Inflammatory macrophage (primary cell): ENCODE measurements at places on chromosomes 2 and 18.

DNA sequence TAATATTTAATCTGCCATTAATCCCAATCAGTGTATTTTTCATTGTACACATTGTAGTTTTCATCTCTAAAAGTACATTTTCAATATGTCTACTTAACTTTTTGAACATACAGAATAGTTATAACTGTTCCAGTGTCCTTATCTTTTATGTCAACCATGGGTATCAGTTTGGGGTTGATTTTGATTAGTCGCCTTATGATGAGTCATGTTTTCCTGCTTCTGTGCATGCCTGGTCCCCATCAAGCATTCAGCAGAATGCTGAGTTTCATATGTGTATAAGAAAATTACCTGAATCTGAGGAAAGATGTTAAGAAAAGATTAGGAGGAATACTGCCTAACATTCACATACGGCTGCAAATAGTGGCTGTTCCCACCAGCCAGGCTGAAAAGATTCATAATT is 17.7 kb downstream of the SPDYA start:
- no peak for DNase-seq

- peak; percentile 82 for DNase-seq
These were observed 207.1 kb downstream of the TDRD15 start for GRCh38 chr2:21330786-21331391.

- no peak for DNase-seq
These were observed 386.2 kb downstream of the PTH2R start for GRCh38 chr2:208792766-208793165.

- no peak for DNase-seq
These were observed 216.1 kb downstream of the HAUS1 start for GRCh38 chr18:46320297-46320696.

- no peak for DNase-seq
These were observed 109.4 kb downstream of the NRXN1 start for GRCh38 chr2:50922506-50922905.

GRCh38 chr2:111627256-111627655 is 256.7 kb downstream of the ANAPC1 start:
- peak; percentile 33 for DNase-seq

GRCh38 chr2:201572846-201573508 is 70.3 kb downstream of the TMEM237 start:
- no peak for DNase-seq

GRCh38 chr18:52588931-52589330 is 248.9 kb downstream of the DCC start:
- no peak for DNase-seq

DNA sequence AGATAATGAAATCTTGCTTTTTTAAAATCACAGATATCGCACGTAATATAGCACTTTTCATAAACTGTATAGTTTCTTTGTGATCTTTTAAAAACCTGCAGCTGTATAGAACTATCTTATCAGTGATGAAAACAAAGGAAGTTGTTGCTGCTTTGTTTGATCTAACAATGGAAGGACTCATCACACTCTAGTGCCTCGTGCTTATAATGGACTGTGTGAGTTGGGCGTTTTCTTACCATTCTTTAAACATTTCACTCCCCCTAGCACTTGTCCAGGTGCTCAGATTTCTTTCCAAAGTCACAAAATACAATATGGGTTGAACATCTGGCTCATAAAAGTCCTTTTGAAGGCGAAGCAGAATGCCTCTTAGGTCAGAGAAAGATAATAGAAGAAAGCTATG is 94.8 kb upstream of the SPATS2L start:
- no peak for DNase-seq

GRCh38 chr18:52829320-52829719 is 489.3 kb downstream of the DCC start:
- no peak for DNase-seq

DNA sequence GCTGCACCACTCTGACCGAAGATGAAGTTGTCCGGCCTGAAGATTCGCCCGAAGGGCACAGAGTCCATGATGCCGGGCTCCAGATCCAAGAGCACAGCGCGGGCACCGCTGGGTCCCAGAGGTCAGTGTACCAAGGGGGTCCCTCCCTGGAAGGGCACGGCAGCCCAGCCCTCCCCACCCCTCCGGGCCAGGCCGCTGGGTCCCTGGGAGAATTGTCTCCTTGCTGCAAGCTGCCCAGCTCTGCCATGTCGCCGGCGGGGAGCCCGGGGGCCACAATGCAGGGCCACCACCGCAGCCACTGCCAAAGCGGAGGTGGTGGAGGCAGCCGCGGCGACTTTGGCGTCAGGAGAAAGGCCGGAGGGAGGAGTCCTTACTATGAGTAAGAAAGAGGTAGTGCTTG is 189.5 kb upstream of the CYRIA start:
- DNase-seq = no peak

GRCh38 chr2:37623971-37624900 is 47.2 kb downstream of the CDC42EP3 start:
- DNase-seq = peak; percentile 70

- no peak for DNase-seq
These were observed 656 bp downstream of the UNC80 start for GRCh38 chr2:209772290-209772685.

- DNase-seq = no peak
These were observed 1.6 kb downstream of the NUP35 start for GRCh38 chr2:183125659-183126341.

DNA sequence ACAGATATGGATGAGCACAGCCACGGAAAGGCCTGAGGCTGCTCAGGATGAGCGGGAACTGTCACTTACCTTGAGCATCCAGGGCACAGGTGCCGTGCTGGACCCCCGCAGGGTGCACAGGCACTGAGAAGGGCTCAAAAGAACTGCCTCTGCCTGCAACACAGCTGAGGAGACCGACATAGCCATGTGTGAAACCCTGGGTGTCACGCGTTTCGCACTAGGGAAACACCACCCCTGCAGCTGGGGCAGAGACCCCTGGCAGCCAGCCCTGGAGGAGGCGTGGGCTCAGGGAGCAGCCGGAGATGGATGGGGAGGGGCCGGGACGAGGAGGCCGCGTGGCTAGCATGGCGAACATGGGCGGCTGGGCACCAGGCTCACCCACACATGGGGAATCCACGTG is 228.9 kb downstream of the EIPR1 start:
- no peak for DNase-seq

GRCh38 chr2:88082781-88083180 is 15.2 kb downstream of the SMYD1 start:
- DNase-seq = no peak

DNA sequence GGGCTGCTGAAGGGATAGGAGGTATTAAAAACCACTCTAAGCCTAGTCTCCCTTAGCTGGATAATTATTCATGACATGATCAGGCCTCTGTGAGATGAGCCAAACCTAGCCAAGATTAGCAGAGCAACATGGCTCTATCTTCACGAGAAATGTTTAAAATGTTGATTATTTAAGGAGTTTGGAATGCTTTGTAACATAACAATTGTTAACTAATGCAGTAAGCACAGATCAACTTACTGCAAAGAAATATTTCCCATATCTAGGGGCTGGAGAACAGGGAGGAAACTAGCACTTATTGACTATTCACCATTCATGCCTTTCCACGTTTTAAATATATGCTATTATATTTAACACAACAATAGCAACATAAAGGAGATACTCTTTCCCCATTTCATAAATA is 833.7 kb upstream of the CHAC2 start:
- no peak for DNase-seq

- DNase-seq = no peak
These were observed 33.7 kb downstream of the STARD6 start for GRCh38 chr18:54323970-54324369.

GRCh38 chr2:104790100-104790811 is 63.7 kb upstream of the POU3F3 start:
- DNase-seq = no peak

DNA sequence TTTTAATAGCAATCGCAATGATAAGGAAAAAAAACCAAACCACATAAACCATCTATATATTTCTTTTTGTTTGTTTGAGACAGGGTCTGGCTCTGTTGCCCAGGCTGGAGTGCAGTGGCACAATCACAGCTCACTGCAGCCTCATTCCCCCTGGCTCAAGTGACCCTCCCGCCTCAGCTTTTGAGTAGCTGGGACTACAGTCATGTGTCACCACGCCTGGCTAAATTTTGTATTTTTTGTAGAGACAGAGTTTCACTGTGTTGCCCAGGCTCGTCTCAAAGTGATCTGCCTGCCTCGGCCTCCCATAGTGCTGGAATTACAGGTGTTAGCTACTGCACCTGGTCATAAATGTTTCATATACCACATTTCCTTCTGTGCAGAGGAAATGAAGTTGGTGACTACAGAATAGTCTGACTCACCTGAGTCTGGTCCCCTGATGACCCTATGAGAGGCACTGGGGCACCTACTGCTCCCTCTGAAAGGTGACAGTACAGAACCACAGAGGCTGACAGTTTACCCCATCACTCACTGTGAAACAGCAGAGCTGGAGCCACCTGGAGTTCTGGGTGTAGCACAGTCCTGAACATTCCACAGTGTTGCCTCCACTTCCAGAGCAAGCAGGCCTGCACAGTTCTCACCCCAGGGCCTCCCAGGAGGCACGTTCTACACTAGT is 183.7 kb upstream of the PXDN start:
- DNase-seq = no peak

- DNase-seq = no peak
These were observed 23.2 kb downstream of the MC2R start for GRCh38 chr18:13892098-13892497.

- DNase-seq = no peak
These were observed 369.1 kb downstream of the ZNF521 start for GRCh38 chr18:24982831-24983230.

DNA sequence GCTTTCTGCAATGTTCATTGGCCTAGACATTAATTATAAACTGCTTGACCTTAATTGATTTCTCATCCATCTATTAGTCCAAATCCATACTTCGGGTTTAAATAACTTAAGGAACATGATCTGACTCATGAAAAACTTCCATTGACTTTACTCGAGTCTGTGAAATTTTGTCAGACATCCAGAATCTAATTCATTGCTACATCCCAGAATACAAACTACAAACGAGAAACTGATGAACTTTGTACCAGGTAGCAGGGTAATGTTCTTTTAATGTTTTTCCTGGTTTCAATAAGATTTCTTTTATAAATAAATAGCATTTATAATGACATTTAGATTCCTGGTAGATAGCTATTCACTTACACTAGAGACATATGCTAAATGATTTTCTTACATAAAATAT is 36.0 kb upstream of the IKZF2 start:
- no peak for DNase-seq

DNA sequence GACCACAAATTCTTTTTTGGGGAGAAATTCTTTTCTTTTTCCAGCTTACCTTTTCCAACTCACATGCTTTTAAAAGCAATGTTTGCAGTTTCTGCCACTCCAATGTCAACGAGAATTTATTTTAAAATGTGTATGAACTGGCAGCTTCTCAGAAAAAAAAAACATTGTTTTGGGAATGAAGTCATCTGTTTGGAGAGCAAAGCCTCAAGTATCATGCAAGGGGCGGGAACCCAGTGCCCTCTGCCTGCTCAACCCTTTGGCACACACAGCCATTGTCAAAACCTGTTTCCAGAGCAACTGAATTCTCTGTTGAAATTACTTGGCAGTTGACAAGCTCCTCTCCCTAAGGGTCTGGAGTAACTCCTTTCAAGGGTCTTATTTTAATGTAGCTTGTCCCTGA is 128.5 kb downstream of the QPCT start:
- no peak for DNase-seq

DNA sequence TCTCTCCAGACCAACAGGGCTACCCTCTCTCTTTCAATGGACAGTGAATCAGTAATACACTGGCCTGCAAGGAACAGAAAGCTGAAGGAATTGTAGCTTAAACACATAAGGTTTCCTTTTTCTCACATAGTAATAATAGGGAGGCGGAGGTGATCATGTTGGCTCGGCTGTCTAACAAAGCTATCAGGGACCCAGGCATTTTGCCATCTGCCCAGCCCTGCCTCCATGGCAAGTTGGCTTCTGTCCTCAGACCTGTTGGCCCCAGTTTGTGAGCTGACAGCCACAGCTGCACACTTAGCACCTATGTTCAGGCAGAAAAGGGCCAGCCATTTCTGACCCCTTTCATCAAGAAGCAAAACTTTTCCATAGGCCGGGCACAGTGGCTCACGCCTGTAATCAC is 2.0 kb upstream of the CHRNG start:
- no peak for DNase-seq

DNA sequence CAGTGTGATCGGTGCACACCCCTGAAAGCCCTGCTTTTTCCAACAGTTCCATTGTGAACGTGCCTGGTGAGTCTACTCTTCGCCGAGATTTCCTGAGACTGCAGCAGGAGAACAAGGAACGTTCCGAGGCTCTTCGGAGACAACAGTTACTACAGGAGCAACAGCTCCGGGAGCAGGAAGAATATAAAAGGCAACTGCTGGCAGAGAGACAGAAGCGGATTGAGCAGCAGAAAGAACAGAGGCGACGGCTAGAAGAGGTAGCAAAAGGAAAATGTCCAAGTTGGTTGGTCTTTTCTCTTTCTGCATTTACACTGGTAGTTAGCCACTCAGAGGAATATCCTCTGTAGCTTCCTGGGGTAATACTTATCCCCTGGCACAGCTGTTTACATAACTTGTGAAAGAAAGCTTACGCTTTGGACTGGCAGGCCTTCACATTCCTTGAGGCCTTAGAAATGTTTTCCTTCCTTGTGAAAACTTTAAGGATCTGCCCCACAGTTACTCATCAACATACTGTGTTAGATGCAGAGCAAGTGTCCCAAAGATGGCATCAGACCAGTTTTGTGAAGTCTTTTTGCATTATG is 146.6 kb downstream of the MAP4K4 start:
- DNase-seq = no peak

- no peak for DNase-seq
These were observed 335.4 kb upstream of the VWC2L start for GRCh38 chr2:214075456-214075855.

DNA sequence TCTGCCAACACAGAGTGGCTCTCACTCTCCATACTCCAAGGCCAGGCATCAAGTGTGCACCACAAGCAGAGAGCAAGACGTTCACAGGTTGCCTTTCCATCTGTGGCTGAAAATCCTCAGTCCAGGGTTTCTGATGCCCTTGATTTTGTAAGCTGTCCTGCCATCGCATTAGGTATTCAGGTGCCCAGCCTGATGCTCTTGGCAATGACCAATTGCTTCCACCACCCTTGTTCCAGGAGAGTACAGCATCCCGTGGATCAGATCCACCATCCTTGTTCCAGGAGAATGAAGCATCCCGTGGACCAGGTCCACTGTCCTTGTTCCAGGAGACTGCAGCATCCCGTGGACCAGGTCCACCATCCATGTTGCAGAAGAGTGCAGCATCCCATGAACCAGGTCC is 133.4 kb upstream of the GPC1 start:
- DNase-seq = no peak
